ENCODE measurements at places on chromosomes 3 and 15.

GRCh38 chr3:17336291-17336690 lies 406.1 kb downstream of the TBC1D5 start:
- no peak for DNase-seq

DNA sequence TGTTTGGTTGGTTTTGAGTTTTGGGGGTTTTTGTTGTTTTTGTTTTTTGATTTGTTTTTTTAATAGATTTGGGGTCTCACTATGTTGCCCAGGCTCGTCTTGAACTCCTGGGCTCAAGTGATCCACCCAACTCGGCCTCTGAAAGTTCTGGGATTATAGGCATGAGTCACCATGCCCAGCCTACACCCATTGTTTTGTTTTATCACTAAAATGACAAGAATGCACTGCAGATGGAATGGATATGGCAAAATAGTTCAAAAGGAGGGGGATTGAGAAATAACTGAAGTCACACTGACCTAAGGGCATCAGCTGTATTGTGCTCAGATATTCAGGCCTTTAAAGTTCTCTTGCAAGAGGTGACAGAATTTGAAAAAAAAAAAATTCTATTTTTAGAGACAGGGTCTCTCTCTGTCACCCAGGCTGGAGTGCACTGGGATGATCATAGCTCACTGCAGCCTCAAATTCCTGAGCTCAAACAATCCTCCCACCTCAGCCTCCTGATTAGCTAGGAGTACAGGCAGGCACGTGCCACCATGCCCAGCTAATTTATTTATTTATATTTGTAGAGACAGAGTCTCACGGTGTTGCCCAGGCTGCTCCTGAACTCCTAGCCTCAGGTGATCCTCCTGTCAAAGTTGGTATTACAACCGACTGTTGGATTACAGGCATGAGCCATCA lies 4.4 kb upstream of the RASA2 start:
- DNase-seq: no peak

DNA sequence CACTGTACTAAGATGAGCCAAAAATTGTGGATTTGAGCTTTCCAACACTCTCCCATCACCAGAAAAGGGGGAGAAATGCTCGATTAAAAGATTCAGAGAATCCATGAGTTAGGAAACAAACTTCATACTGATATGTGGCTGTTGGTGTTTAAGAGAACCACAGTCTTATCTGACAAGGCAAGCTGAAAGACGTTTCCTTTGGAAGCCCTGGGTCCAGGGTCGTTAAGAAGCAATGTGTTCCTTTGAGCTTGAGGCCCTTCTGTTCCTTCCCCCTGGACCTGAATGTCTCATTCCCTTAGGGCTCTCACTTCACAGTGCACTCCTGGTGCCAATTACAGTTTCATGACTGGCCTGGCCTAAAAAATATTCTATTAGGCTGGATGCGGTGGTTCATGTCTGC lies 524.8 kb upstream of the PPP2R3A start:
- DNase-seq: no peak

DNA sequence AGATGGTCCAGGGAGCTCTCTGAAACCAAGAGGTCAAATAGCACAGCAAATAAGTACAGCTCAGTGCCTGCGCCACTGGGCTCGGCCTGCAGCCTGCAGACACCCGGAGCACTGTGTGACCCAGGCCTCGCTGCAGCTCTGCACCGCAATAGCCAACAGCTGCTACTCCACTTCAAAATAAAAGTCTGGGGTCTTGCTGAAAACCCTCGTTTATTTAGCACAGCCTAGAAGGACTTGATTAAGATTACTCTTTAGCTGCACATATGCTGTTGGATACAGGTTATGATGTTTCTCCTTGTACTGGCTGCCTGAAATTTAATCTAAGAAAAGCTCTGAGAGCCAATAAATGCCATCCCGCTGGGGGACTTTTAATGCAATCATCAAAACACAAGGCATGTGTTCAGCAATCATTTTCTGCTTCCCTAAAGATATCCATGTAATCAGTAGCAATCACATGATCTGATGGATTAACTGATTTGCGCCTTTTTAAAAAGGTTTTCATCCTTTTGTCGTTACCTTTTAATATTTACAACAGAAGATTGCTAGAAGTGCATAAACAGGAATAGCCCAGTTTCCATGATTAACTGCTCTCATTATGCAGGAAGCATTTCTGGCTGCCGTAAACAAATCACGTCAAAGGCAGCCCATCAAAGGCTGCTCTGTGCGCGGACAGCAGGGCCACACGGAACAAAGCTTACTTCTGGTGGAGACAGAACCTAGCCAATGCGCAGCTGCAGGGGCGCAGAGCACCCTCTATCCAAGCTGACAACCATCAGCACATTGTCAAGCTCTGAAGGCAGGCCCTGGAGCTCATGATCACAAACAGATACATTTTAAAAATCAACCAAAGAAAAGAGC lies 58.8 kb downstream of the CLASP2 start:
- DNase-seq: peak; percentile 2

GRCh38 chr15:99692825-99693224 lies 40.4 kb downstream of the LYSMD4 start:
- DNase-seq: no peak

DNA sequence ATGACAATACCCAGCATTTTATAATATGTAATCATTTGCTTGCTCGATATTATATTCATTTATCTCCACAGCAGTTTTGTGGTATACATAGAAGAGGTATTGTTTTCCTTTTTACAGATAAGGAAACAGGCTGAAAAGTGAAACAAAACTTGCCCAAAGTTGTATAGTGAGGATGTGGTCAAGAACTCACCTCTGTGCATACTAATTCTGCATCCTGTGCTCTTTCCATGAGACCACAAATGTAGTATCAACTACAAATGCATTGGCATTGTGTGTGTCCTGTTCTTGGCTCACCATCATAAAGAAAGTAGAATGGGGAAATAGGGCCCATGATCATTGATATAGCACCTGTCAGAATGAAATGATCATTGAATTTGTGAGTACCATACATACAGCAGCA lies 167.3 kb downstream of the NECTIN3 start:
- no peak for DNase-seq

GRCh38 chr3:187211532-187212195 lies 14.4 kb downstream of the RTP1 start:
- DNase-seq: no peak

GRCh38 chr3:150345021-150345538 lies 63.0 kb upstream of the TSC22D2 start:
- no peak for DNase-seq

- no peak for DNase-seq
Observed at GRCh38 chr3:179896507-179896906, 140.2 kb downstream of the PEX5L start.

GRCh38 chr3:42500091-42500490 lies 2.4 kb upstream of the VIPR1 start:
- no peak for DNase-seq

DNA sequence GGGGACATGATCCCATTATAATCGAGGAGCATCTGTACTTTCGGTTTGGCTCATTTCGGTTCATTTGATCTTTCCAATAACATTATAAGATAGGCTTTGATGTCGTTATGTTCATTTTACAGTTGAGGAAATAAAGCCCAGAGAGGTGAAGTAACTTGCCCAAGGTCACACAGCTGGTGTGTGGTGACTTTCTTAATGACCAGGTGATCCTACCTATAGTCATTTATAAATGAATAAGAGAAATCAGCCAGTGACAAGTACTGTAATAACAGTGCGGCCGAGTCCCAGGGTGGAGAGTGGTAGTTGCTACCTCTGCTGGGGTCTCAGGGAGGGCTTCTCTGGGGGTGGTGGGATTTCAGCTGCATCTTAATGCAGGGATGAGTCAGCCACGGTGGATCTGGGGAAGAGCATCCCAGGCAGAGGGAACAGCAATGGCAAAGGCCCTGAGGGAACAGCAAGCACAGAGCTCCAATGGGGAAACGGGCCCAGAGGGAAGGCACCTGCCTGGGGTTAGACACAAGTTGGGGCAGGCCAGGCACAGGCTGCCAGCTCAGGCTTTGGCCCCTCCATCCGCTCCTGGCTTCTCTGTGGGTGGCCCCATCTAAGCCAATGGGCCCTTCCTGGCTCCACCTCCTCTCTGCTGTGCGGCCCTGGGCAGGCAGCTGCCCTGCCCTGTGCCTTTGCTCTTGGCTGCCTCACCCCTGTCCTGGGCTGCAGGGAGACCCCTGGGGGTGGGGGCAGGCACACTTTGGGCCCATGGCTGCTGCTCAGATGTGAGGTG lies 1.1 kb upstream of the FBLN2 start:
- DNase-seq: no peak

GRCh38 chr3:38085311-38085942 lies 46.4 kb downstream of the DLEC1 start:
- no peak for DNase-seq

GRCh38 chr15:79091204-79091867 lies 756 bp upstream of the RASGRF1 start:
- no peak for DNase-seq

- no peak for DNase-seq
Observed at GRCh38 chr15:99467853-99468464, 97.8 kb upstream of the MEF2A start.

DNA sequence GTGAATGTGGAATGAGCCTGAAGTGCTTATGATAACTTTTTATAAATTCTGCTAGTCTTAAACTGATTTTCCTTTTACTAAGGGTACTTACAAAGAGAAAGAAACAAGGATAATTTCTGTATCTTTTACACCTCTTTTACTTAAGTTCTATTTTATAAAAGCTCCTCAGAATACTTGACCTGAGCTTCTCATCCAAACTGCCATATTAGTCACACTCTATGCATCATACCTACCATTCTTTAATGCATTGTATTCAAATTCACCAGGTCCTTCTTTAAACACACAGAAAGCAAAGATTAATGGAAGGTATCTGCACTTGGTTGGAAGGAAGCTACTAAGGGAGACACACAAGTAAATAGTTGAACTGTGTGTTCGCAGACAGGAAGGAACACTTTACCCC lies 1.6 kb upstream of the TOPAZ1 start:
- no peak for DNase-seq

DNA sequence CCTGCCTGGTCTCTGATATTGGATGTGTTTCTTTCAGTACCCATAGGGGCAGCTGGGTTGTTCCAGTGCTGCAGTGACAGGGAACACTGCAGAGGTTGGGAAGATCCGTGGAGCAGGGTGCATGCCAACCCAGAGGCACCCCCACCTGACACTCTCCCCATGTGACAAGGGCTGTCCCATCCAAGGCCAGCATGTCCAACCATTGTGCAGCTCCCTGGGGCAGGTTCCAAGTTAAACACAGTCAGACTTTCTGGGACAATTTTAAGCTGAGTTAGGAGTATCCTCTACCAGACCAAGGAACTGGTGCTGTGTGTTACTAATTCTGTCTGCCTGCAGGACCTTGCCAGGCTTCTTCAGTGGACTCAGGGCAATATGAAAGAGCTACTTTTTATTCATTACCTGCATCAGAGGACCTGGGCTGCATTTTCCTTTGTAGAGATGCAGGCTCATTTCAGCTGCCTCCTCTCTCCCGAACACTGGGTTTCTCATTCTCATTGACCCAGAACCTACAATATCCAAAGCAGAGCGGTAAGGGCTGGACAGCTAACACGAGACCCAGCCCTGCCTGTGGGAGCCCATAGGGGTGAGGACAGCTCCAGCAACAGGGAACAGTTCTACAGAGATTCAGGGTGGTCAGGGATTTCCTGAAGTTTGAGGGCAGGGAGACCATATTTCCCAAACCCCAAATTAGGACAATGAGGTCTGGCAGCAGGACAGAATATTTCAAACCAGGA lies 72.7 kb downstream of the SPSB4 start:
- no peak for DNase-seq

GRCh38 chr15:69686626-69687025 lies 234.0 kb downstream of the RPLP1 start:
- no peak for DNase-seq

- DNase-seq: no peak
Observed at GRCh38 chr15:42612367-42612912, 37.0 kb downstream of the STARD9 start.

All from stimulated activated CD4-positive, alpha-beta T cell treated with anti-CD3 and anti-CD28 coated beads, Interleukin-2, amount 100 ng/mL, for 24 hours (primary cell).